ENCODE measurements at places on chromosomes 11 and 22.

- no peak for DNase-seq
Measured at GRCh38 chr22:19878461-19879245, 24.0 kb upstream of the GNB1L start.

DNA sequence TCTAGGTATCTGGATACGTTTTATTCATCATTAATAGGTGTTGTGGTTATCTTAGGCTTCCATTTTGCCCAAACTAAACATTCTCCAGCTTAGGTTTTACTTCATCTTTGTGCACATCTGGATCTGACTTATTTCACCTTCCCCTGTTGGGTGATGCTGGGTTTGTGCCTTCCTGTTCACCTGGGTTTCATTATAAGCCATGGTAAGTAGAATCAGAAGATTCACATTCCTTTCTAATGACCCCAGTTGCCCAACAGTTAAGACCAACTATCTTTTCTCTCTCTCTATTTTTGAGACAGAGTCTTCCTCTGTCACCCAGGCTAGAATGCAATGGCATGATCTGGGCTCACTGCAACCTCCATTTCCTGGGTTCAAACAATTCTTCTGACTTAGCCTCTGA lies 44.6 kb downstream of the LMO2 start:
- no peak for DNase-seq

DNA sequence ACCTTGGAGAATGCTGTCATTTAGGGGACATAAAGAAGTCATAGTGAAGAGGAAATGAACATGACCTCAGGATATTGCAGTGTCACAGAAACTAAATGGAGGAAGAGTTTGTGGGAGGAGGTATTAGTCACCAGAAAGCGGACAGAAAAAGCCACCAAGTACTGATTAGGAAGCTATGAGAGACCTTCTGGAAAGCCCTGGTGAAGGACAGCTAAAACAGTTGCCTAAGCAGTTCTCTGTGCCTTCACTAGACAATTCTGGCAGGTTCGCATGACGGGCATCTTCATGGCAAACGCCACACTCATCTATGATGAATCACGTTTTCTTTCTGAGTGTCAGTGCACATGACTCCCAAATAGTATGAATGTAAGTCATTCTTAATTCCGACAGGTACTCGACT lies 325.8 kb downstream of the C11orf87 start:
- no peak for DNase-seq

DNA sequence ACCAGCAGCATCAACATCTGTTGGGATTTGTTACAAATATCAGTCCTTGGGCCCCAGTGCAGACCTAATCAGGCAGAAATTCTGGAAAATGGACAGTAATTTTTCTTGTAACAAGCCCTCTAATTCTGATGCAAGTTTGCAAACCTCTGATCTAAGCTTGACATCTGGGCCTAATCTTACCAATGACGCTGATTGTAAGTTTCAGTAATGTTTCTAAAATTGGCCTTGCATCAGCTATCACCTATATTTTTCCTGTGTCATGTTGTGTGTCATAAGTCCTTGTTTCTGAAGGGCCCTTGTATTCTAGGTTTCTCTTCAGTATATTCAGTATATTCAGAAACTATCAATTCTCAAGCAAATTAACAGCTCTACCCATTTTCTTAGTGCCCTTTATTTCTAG lies 36.4 kb downstream of the ZNF215 start:
- DNase-seq, result no peak

GRCh38 chr22:33455036-33455435 lies 396.9 kb upstream of the SYN3 start:
- no peak for DNase-seq

DNA sequence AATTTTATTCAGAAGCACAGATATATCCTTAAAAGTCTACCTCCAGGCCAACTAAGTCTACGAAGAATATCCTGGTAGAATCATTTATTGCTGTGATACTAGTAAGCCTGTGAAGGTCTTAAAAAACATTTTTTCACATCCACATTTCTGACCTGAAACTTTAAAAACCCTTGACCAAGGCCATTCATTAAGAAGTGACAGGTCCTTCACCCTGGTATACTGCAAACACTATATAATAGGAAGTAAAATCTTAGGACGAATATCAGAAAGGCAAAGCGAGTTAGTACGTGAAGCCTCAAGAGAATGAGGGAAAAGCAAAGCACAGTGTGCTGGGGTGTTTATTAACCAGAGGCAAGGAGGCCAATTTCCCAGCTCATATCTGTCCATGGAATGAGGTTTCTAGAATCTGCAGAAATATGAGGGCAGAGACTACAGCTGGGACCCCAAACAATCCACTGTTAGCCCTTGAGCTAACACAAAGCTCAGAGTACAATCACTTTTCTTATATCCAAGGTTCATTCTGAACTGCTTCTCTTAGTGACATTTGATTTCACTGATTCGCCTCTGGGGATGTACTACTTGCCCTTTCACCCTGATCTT lies 71.0 kb downstream of the AMBRA1 start:
- DNase-seq, result no peak

- DNase-seq, result peak; percentile 20
Measured at GRCh38 chr11:8247312-8247711, 16.4 kb downstream of the LMO1 start.

DNA sequence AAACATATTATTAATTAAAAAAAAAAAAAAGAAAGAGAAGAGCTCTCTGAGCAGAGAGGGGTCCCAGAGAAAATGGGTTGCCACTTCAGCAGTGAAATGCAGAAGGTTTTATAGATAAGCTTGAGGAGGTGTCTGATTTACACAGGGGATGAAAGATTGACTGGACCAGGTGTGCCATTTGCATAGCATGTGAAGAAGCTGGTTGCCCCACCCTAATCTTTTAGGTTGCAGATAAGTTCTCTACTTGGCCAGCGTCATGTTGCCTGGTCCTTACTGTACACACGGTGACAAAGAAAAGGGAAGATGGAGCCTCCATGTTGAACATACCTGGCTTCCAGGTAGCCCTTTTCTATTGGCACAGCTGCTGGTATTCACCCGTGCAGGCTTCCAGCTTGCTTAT lies 41.4 kb downstream of the MS4A2 start:
- DNase-seq, result no peak

- DNase-seq, result no peak
Measured at GRCh38 chr11:60124802-60125432, 36.5 kb downstream of the MS4A2 start.

GRCh38 chr11:1297011-1297575 lies 12.3 kb downstream of the TOLLIP start:
- DNase-seq, result no peak

- no peak for DNase-seq
Measured at GRCh38 chr11:73914284-73914683, 36.5 kb upstream of the DNAJB13 start.

DNA sequence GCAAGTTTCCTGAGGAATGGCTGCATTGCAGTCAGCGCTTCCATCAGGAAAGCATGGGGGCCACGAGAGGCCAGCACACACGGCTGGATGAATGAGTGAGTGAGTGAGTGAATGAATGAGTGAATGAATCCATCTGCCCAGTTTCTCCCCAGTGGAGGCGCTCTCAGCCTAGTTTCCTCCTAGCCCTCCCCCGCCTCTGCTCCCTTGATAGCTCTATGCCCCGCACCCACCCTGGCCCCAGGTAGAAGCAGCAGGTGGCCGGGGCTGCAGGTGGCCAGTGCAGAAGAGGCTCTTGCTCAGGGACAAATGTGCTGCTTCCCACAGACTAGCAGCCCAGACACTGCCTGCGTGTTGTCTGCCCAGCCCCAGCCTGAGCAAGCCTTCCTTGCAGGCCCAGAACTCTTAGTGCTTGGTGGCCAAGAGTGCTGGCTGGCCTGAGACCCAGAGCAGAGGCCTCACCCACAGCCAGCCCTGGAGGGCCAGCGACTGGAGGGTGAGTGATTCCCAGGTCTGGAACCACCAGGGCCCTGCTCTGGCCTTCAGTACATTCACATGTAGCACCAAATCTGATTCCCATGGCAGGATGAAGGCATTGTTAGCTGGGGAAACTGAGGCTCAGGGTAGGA lies 31.1 kb upstream of the PDGFB start:
- DNase-seq, result no peak

Measured in NCI-H2081 (cell line).